ENCODE measurements at places on chromosomes 11 and 22. TPM values are rescaled to one million over a fixed set of nuclear protein-coding genes. Genes with fewer than 3 reads are reported as not detected.

DNA sequence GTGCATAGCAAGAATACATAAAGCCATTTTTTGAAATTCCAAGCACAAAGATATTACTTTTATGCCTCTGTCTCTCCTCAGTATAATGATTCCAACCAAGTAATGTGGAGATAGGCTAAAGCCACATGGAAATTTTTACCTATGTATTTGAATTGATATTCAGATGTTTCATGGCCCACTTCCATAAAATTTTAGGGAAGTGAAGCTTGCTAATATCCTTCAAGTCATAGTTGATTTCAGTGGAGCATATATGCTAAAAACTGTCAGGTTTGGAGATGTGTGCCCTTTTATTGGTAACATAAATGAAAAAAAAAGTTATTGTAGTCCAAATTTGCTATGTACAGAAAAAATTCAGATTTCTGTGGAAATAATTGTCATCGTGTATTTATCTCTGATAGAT is 12.3 kb downstream of the MS4A4E start:
- DNase-seq, result no peak

OR5B21 gene
- polyA plus RNA-seq, result not detected

TBX10 gene
- 109 TPM for polyA plus RNA-seq

DNA sequence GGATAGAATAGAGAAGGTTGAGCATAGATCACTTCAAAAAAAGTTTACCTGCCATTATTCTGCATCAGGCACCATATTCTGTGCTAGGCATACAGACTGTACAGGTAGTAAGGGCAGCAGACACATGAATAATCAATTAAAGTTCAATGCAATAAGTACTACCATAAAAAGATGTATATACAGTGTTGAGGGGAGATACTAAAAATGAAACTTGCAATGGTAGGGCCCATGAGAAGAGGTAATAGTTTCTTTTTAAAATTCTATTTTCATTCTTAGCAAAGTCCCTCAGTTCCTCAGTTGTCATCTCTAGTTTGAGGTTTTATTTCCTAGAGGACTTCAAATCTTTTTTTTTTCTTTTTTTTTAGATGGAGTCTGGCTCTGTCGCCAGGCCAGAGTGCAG is 819.9 kb downstream of the FAM181B start:
- DNase-seq, result no peak

CCDC116 gene
- not detected for polyA plus RNA-seq

GRCh38 chr11:32171445-32171844 is 80.6 kb downstream of the RCN1 start:
- DNase-seq, result no peak

GRCh38 chr11:116044941-116045340 is 540.7 kb upstream of the CADM1 start:
- DNase-seq, result no peak
